K562 (cell line): ENCODE measurements at places on chromosomes 2 and 18. TPM values are rescaled to one million over a fixed set of nuclear protein-coding genes. Genes with fewer than 3 reads are reported as not detected.
A peak's percentile ranks its signal among the peaks of the same experiment; 100 is the strongest.

GRCh38 chr2:119236796-119237195 lies 13.2 kb downstream of the STEAP3 start:
- no peaks in the 10 kb centered on the region for H3K27me3 ChIP-seq
- H3K4me3 ChIP-seq, result no peak overlapping the region
- no peak for DNase-seq
- peaks cover 7% of the 10 kb centered on the region; the same call in 1 of the 3 replicates for H3K36me3 ChIP-seq
- peaks cover 11% of the 10 kb centered on the region for H3K4me1 ChIP-seq

DNA sequence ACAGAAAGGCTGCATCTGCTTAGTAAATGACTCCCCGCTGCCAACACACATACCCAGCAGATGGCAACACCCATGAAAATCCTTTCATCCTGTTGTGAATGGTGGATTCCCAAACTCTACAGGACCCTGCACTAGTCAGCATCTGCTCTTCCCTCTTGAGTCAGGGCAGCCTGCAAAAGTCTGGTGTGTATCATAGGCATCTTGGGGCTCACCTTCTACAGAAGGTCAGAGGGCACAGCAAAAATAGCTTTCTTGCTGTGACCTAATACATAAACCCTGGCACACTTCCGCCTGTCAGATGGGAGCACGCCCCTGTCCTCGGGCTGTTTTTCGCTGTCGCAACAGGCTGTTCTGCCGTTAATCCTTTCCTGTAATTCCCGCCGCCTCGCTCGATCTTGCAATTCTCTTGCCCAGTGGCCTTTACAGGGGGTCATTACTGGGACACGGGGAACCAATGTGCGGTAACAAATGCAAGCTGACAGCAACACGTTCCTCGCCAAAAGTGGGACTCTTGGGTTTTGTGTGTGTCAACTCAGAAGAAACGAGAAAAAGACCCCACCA lies 19.9 kb upstream of the SCYGR1 start:
- H3K4me1 ChIP-seq, result no peaks in the 10 kb centered on the region; the same call in 1 of the 2 replicates
- no peak overlapping the region for H3K4me3 ChIP-seq
- no peaks in the 10 kb centered on the region for H3K36me3 ChIP-seq
- H3K27me3 ChIP-seq, result no peaks in the 10 kb centered on the region
- no peak overlapping the region for H3K27ac ChIP-seq

GRCh38 chr18:57754577-57755338 lies 48.4 kb downstream of the ATP8B1 start:
- no peaks in the 10 kb centered on the region; the same call in 2 of the 3 replicates for H3K4me1 ChIP-seq
- no peak overlapping the region for H3K4me3 ChIP-seq
- no peak overlapping the region for H3K27ac ChIP-seq
- H3K27me3 ChIP-seq, result no peaks in the 10 kb centered on the region
- no peaks in the 10 kb centered on the region for H3K36me3 ChIP-seq

DNA sequence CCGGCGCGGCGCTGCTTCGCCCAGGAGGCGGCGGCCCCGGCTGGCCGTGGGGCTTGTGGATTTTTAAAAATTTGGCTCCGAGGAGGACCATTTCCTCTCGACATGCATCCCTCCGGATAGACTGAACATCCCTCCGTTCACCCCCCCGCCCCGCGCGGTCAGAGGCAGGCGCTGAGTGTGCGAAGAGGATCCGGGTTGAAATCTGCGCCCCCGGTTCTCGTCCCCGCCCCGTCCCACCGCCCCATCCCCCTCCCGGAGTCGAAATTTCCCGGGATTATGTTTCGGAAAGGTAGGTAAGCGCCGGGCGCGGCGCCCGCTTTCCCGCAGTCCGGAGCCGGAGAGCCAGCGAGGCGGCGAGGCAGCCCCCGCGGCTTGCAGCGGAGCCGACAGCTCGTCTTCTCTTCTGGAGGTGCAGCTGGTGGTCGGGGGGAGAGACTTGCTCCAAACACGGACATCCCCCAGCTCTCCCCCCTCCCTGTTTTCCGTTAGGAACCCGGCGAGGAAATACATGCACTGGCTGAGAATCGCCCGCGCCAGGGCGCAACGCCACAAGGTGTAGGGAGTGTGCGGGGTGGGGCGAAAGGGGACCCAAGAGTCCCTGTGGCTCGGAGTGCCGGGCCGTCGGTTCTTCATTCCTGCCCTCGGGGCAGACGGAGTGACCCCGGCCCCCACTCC lies at the start of gene PRKCE:
PRKCE (plus strand) TSS at position 261 of the 675 bp plus-strand sequence.
- H3K27me3 ChIP-seq, result peaks cover 31% of the 10 kb centered on the region
- no peaks in the 10 kb centered on the region for H3K36me3 ChIP-seq
- H3K4me1 ChIP-seq, result no peaks in the 10 kb centered on the region; the same call in 1 of the 3 replicates
- peak within 1 kb of the TSS; percentile 37; the same call in 1 of the 3 replicates for H3K27ac ChIP-seq
- H3K4me3 ChIP-seq, result peak within 1 kb of the TSS; percentile 72

SKA1 gene
- total RNA-seq, result 38.1 and 41.2 TPM in 2 replicates

- H3K27ac ChIP-seq, result peak overlapping the region; percentile 43; the same call in 1 of the 3 replicates
- no peaks in the 10 kb centered on the region for H3K27me3 ChIP-seq
- peaks cover 28% of the 10 kb centered on the region for H3K4me1 ChIP-seq
- no peaks in the 10 kb centered on the region for H3K36me3 ChIP-seq
- H3K4me3 ChIP-seq, result no peak overlapping the region
- DNase-seq, result peak; percentile 44
Observed at GRCh38 chr18:11857177-11857887, 6.1 kb downstream of the CHMP1B start.

- no peak for DNase-seq
- H3K4me1 ChIP-seq, result no peaks in the 10 kb centered on the region
- H3K4me3 ChIP-seq, result no peak overlapping the region
- H3K27me3 ChIP-seq, result no peaks in the 10 kb centered on the region
- H3K27ac ChIP-seq, result no peak overlapping the region
Observed at GRCh38 chr2:210356944-210357343, 42.0 kb upstream of the MYL1 start.

DNA sequence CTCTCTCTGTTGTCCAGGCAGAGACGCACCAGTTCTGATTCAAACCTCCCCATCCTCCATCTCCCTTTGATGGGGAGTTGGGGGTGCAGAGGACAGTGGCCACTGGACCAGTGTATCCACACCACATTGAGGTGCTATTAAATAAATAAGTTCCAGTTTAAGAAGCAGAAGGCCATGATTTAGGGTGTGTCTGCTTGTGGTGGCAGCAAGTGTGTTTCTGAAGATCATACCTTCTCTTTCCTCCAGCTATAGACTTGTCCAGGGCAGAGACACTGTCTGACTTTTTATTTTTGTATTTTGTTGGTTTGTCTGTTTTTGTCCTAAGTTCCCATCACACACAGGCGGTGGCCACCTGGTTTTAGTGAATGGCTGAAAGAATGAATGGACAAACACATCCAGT lies 16.5 kb upstream of the INO80C start:
- H3K27me3 ChIP-seq, result no peaks in the 10 kb centered on the region; the same call in 1 of the 2 replicates
- H3K4me3 ChIP-seq, result no peak overlapping the region
- no peaks in the 10 kb centered on the region for H3K36me3 ChIP-seq
- peaks cover 10% of the 10 kb centered on the region; the same call in 1 of the 3 replicates for H3K4me1 ChIP-seq

GRCh38 chr18:59690186-59690982 lies 6.8 kb downstream of the CCBE1 start:
- no peaks in the 10 kb centered on the region for H3K4me1 ChIP-seq
- no peak overlapping the region for H3K27ac ChIP-seq
- no peak overlapping the region for H3K4me3 ChIP-seq
- peaks cover 5% of the 10 kb centered on the region; the same call in 1 of the 2 replicates for H3K27me3 ChIP-seq
- no peak for DNase-seq

- no peak overlapping the region for H3K4me3 ChIP-seq
- no peaks in the 10 kb centered on the region for H3K36me3 ChIP-seq
- H3K27me3 ChIP-seq, result no peaks in the 10 kb centered on the region
- H3K4me1 ChIP-seq, result peaks cover 3% of the 10 kb centered on the region
- peak; percentile 24 for DNase-seq
Observed at GRCh38 chr2:36478999-36479398, 119.0 kb downstream of the FEZ2 start.

TRABD2A gene
- total RNA-seq, result 0.31 and 0.33 TPM in 2 replicates
